NCI-H2029 treated with DMSO at 0.1 percent for 48 hours (cell line): ENCODE measurements at places on chromosomes 2 and 18.
A peak's percentile ranks its signal among the peaks of the same experiment; 100 is the strongest.

DNA sequence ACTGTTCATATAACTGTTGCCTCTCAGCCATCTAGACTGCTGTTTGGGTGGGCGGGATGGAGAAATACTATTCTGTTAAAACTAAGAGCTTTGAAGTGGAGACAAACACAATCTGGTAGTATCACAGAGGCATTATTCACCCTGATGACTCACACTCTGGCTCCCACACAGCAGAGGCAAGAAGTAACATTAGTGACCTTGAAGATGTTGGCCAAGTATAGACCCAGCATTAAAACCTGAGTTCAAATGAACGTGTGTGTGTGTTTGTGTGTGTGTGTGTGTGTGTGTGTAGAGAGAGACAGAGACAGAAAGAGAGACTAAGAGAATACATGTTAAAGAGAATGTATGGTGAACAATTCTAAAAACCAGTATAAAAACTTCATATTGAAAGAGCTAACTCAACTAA is 22.5 kb upstream of the ACVR1 start:
- DNase-seq = no peak

DNA sequence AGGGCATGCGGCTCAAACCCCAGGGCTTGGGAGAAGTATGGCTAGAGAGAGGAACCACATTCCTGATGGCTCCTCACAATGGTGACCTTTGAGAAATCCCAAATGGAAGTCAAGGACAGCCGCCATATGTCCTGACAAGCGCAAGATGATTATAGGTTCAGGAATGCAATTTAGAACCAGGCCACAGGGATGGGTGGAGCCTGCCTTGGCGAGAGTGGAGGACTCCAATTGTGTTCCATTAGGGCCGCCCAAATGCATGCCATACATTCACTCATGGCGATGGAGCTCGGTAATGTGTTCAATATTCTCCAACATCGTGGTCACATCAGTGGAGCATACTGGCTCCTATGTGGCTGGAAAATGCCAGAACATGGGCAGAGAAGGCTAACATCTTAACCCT is 662.9 kb upstream of the ID2 start:
- DNase-seq = no peak

GRCh38 chr2:127737892-127738291 is 36.6 kb downstream of the SFT2D3 start:
- no peak for DNase-seq

- peak; percentile 85 for DNase-seq
Observed at GRCh38 chr2:43531251-43531650, 64.6 kb downstream of the THADA start.

DNA sequence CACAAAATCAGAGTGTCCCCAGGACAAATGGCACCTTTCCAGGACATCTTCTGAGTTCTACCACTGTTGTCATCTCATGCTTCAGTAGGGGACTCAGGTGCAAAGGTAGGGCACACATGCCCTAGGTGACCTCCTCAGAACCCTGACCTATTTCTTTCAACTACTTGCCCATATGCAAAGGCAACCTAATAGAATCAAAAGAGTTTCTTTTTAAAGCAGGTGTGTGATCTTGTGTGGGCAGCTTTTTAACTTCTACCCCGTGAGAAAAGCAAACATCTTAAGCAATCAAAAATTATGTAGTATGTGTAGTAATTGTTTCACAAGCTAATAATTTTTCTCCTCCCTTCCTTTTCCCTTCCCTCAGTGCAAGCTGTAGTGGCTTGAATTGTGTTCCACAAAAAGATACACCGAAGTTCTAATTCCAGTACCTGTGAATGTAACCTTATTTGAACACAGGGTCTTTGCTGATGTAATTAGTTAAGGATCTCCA is 333.1 kb downstream of the RND3 start:
- DNase-seq = no peak

DNA sequence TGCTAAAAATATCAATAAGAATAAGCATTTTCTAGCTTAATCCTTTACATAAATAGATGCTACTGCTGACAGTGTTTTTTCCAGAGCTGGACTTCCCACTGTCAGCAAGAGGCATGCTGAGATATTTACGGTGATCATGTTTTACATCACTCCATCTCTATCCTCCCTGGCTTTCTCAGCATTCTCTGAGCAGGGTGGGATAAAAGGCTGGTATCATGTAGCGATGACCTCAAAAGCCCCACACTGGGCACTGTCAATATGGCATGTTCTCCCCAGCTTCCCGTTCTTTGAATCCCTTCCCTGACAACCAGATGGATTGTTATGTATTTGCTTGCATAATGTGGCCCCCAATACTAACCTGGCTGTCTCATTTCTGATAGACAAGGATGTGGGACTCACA is 83.2 kb upstream of the EPHA4 start:
- DNase-seq = no peak

DNA sequence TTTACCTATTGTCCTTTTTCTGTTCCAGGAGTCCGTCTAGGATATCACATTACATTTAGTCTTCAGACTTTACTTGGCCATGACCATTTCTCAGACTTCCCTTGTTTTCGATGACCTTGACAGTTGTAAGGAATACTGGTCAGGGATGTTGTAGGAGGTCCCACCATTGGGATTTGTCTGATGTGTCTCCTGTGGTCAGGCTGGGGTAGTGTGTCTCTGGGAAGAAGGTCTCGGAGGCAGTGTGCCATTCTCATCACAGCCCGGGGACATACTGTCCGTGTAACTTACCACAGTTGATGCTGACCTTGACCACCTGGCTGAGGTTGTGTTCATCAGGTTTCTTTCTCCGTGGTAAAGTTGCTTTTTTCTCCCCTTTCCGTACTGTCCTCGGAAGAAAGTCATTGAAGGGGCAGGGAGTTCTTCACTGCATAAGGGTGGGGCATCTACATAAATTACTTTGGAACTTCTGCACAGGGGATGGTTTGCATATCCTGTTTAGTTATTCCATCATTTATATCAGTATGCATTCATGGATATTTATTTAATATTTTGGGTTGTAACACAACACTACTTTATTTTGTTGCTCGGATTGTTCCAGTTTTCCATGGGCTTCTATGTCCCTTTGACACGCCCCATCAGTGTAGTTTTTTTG is 41.2 kb downstream of the ZNF532 start:
- DNase-seq = no peak

DNA sequence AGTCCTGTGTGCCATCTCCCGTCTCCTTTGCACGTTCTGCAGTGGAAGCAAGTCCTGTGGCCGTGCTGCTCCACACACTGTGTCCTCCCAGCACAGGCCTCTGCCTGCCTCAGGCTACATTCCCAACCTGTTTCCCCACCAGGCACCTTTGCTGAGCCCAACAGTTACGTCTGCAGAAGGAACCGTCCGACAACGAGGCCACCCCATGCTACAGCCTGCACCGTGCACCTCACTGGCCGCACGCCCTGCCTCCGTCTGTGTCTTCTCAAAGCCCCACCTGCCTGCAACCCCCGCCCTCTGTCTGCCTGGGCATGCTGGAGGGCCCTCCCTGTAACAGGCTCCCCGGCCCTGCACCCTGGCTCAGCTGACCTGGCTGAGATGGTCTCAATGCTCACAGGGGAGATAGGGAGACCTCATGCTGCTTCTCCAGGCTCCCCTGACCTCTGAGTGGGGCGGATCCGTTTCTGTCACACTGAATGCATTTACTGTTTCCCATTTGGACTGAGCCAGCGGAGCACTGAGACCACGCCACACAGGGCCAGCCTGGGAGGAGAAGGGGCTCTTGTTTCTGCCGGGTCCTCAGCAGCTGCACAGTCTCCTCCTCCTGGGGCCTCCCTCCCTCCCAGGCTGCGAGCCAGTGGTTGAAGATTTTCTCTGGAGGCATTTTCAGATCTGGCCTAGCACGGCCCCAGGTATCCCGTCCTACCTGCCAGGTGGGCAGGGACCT is 109.1 kb upstream of the OTOS start:
- DNase-seq = no peak

- DNase-seq = no peak
Observed at GRCh38 chr2:172107690-172108586, 5.2 kb upstream of the DLX2 start.
